Frontal cortex (tissue), 4 donors: ENCODE measurements at places on chromosomes 3 and 15.

- no peak for DNase-seq
These were observed 46.9 kb upstream of the DIPK2A start for GRCh38 chr3:143924522-143925285.

DNA sequence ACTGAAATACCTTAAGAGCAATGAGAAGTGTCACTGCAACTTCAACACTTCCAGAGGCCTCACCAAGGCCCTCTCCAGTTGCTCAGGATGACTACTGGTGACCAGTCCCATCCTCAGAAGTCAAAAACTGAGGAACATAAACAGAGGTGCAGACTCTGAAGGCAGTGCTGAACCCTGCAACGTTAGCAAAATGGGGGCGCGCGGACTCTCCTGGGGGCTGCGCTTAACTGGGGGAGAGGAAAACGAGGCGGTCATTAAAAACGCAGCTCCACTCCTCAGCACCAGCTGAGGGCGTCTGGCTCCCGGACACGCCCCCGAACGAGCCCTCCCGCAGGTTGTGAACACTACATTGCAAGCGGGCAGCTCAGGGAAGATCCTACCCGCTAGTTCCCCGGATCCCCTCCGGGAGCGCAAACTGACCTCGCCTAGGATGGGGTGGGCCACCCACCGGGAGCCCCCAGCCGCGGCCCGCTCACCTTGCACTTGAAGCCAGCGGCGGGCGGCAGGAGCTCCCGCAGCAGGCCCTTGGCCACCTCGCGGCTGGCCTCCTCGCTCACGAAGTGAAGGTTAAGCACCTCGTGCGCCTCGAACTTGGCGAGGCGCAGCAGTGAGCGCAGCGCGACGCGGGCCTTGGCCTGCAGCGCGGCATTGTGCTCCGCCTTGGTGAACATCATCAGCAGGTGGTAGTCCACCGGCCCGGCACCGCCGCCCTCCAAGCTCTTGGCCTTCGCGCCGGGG is 711 bp downstream of the XXYLT1 start:
- no peak for DNase-seq

DNA sequence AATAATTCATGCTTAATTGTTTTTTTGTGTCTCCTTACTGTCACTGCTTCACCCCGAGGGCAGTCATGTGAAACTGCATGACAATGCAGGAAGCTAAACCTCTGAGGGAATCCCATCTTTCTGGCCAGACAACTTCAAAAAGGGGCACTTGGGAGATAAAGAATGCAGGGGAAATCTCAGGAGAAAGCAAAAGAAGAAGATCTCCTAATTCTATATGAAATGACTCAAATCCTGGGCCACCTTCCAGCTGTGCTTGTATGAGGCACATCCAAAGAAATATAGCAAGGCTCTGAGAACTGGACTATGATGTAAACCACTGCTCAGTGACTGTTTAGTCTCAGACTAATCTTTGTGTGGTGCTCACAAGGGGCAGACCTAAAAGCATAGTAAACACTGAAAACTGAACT is 22.6 kb upstream of the UMPS start:
- DNase-seq = no peak

DNA sequence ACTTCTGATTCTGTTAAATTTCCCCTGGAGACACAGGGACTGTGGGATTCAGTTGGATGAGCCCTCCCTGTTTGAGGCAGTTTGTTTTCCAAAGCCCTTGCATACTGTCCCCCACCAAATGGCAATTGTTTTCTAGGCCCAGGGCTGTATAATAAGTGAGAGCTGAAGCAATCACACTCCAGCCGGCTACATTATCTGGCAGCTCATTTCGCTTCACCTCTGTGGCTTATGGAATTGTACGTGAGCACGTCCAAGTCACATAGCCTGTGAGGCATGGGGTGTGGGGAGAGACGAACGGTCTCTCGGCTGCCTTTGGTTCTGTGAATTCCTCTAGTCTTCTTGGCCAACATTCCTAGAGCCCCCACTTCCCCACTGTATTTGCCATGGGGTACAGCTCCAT is 10.7 kb downstream of the RBP2 start:
- no peak for DNase-seq

GRCh38 chr15:76565366-76565765 is 228.8 kb downstream of the ISL2 start:
- DNase-seq = no peak
